CD4-positive, alpha-beta memory T cell (primary cell): ENCODE measurements at places on chromosomes 11 and 22. TPM values are rescaled to one million over a fixed set of nuclear protein-coding genes. Genes with fewer than 3 reads are reported as not detected.

DNA sequence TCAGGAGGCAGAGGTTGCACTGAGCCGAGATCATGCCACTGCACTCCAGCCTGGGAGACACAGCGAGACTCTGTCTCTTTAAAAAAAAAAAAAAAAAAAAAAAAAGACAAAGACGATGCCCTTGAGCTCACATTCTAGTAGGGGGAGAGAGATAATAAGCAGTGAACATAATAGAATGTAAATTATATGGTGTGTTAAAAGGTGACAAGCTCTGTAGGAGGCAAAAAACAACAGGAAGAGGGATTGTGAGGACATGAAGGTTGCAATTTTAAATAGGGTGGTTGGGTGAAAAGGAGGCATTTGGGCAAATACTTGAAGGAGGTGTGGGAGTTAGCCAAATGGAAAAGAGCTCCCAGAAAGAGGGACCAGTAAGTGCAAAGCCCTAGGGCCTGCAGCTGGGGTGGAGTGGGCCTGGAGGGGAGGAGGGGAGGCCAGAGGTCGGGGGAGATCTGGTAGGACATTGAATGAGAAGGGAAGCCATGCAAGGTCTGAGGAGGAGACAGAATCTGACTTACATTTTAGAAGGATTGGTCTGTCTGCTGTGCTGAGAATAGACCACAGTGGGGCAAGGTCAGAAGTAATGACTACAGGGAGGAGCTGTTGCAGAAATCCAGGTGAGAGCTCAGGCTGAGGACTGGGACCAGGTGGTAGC is 26.6 kb downstream of the P2RY2 start:
- H3K4me3 ChIP-seq: no peak overlapping the region
- H3K27me3 ChIP-seq: no peaks in the 10 kb centered on the region
- DNase-seq: no peak
- H3K27ac ChIP-seq: no peak overlapping the region
- no peaks in the 10 kb centered on the region for H3K4me1 ChIP-seq
- no peaks in the 10 kb centered on the region for H3K36me3 ChIP-seq

GRCh38 chr22:48799227-48799970 is 1028.3 kb downstream of the BRD1 start:
- no peaks in the 10 kb centered on the region for H3K27me3 ChIP-seq
- H3K36me3 ChIP-seq: no peaks in the 10 kb centered on the region
- H3K27ac ChIP-seq: no peak overlapping the region
- H3K4me1 ChIP-seq: no peaks in the 10 kb centered on the region

GRCh38 chr22:21802056-21802455 is 65.4 kb downstream of the MAPK1 start:
- H3K4me3 ChIP-seq: no peak overlapping the region
- peaks cover 51% of the 10 kb centered on the region for H3K36me3 ChIP-seq
- DNase-seq: no peak
- H3K27ac ChIP-seq: no peak overlapping the region
- no peaks in the 10 kb centered on the region for H3K4me1 ChIP-seq

DNA sequence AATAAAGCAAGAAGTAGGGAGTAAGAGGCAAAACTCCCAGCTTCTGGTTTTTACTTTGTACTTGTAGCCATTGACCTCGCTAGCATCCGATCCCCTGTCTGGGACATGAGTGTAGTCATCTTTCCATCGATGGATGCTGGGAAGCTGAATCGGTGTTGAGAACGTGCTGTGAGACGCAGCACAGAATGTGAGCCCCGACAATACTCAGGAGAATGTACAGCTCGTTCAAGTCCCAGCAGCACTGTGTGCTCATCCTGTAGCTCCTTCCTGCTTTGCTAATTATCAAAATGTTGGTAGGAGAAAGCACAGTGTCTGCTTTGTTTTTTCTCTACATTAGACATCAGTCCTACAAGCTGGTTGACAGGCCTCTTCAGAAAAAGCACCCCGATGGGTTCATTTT is 56.6 kb downstream of the JAM3 start:
- no peaks in the 10 kb centered on the region for H3K4me1 ChIP-seq
- no peaks in the 10 kb centered on the region for H3K27me3 ChIP-seq
- H3K36me3 ChIP-seq: no peaks in the 10 kb centered on the region
- DNase-seq: no peak

- no peak overlapping the region for H3K27ac ChIP-seq
- H3K4me1 ChIP-seq: no peaks in the 10 kb centered on the region
- no peaks in the 10 kb centered on the region for H3K27me3 ChIP-seq
- H3K4me3 ChIP-seq: no peak overlapping the region
- H3K36me3 ChIP-seq: no peaks in the 10 kb centered on the region
Observed at GRCh38 chr11:87006035-87006434, 31.7 kb upstream of the TMEM135 start.

DNA sequence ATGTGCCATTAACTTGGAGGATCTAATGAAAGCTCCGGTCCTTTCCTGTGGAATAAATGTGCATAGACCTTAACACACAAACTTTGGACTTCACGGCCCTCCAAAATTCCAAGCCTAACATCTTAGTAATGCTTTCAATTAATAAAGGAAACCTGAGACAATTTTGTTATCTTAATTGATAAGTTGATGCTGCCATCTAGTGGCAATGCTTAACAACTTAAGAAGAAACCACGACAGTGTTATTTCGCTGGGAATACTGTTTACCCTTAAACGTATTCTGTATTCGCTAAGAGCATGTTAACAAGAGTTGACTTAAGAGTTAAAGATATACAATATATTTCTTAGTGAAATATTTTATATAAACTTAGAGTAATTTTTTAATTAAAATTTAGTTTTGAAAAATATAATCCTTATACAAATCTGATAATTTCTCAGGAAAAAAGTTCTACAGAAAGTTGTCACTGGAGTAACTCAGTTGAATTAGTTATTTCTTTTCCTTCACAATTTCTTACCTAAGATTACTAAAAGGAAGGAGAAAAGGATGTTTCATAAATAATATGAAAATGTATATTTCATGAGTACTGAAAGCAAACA is 35.0 kb upstream of the OR9G4 start:
- H3K27ac ChIP-seq: no peak overlapping the region
- DNase-seq: peak; percentile 2
- H3K4me3 ChIP-seq: no peak overlapping the region
- H3K27me3 ChIP-seq: no peaks in the 10 kb centered on the region
- H3K4me1 ChIP-seq: no peaks in the 10 kb centered on the region
- no peaks in the 10 kb centered on the region for H3K36me3 ChIP-seq

GRCh38 chr22:46657996-46658947 is 38.1 kb downstream of the GRAMD4 start:
- peaks cover 33% of the 10 kb centered on the region for H3K4me1 ChIP-seq
- no peaks in the 10 kb centered on the region for H3K36me3 ChIP-seq
- H3K27me3 ChIP-seq: no peaks in the 10 kb centered on the region
- H3K27ac ChIP-seq: no peak overlapping the region

Gene SYT12
- not detected for total RNA-seq
